ENCODE measurements at places on chromosomes 2 and 18.

DNA sequence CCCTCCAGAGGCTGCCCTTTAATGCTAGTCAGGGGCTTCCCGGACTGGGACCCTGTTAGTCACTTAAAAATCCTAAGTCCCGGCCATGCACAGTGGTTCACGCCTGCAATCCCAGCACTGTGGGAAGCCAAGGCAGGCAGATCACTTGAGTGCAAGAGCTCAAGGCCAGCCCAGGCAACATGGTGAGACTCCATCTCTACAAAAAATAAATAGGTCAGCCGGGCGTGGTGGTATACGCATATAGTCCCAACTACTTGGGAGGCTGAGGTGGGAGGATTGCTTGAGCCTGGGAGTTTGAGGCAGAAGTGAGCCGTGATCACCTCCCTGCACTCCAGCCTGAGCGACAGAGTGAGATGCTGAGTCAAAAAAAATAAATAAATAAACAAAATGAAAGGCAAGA lies 17.2 kb upstream of the KCNG2 start:
- no peak for DNase-seq

- no peak for DNase-seq
Measured at GRCh38 chr2:239438995-239439753, 38.4 kb upstream of the HDAC4 start.

- DNase-seq, result no peak
Measured at GRCh38 chr18:12580630-12581342, 77.1 kb downstream of the SPIRE1 start.

DNA sequence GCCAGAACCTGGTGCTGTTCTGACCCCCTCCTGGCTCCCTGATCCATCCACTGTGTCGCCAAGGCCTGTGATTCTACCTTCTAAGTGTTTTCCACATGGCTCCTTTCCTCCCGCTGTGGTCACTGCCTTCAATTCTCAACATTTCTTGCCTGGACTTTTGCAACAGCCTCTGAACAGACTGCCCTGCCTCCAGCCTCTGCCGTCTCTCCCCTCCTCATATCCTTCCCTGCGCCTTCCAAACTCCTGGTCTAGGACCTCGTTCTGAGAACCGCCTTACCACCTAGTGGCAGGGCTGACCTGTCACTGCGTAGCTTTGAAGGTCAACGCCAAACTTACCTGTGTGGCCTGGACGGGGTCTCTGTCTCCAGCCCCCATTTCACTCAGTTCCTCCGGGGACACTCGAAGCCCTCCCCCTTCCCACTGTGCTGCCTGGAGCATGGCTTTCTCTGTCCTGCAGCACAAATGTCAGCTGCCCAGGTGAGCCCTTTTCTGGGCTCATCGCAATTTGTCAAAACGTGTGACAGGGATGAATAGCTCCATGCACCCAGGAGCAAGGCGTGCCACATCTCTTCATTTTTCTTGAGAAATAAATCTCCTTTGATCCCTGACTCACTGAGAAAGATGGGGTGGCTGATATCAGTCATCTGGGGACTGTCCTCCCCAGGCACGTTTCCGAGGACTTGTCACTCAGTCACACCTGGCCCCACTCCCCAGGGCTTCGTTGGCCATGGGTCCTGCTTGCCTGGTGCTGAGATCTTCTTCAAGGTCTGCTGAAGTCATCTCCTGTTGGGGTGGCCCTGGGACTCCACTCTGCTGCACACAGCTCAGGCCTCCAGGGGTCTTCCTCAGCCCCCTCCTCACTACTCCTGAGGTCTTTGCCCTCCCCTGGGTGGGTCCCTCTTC lies 46.7 kb downstream of the LDLRAD4 start:
- DNase-seq, result no peak

DNA sequence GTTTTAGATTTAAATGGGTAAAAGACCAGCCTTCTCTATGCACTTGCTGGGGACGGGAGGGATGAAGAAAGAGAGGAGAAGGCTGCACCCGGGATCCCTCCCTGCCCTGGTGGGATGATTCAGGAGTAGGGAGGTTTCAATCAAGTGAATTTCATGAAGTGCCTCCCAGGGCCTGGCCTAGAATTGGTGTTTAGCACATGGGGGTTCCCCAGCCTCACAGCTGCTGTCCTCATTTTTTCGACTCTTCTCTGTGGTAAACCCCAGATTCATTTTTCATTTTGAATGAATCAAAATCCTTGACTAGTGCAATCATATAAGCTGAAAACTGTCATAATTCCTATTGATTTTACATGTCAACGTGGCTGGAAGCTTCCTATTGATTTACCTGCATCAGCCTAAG lies 81.1 kb downstream of the LPIN1 start:
- no peak for DNase-seq

DNA sequence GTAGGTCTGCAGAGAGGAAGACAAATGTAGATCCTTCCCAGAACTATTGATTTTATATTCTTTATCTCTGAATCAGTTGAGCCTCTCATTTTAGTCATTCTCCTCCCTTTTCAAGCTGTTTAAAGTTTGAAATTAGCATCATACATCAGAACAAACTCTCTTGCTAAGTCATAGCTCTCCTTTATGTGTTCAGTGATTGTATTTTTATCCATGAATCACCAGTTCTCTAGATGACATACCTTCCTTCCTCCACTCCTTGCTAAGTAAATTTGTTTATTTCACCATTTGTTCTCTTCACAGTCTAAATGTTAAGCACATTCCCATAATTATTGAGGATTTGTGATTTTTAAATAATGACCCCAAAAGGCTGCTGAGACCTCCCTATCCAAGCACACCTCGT lies 63.5 kb upstream of the RAPGEF4 start:
- DNase-seq, result no peak

GRCh38 chr2:20454036-20454981 lies 7.4 kb downstream of the RHOB start:
- no peak for DNase-seq

DNA sequence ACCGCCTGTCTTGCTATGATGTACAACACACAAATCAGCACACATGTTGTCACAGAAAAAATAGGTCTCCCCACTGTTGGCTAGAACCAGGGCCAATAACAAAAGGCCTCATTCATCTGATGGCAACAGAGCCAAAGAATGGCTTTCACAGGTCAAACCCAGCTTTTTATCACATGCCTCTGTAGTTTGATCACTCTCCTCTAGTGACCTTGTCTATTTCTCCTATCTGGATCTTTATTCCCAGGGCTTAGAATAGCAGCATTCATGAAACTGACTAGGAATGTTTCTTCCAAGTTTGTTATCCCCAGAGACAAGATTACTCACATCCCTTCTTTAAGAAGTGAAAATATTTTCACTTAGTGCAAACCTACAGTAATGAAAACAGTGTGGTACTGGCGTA lies 285.8 kb upstream of the GYPC start:
- no peak for DNase-seq

- no peak for DNase-seq
Measured at GRCh38 chr2:121359716-121360565, 74.9 kb upstream of the TFCP2L1 start.

- DNase-seq, result no peak
Measured at GRCh38 chr2:30527411-30527810, 80.4 kb downstream of the LCLAT1 start.

GRCh38 chr18:79245517-79246001 lies 150.2 kb upstream of the NFATC1 start:
- no peak for DNase-seq

DNA sequence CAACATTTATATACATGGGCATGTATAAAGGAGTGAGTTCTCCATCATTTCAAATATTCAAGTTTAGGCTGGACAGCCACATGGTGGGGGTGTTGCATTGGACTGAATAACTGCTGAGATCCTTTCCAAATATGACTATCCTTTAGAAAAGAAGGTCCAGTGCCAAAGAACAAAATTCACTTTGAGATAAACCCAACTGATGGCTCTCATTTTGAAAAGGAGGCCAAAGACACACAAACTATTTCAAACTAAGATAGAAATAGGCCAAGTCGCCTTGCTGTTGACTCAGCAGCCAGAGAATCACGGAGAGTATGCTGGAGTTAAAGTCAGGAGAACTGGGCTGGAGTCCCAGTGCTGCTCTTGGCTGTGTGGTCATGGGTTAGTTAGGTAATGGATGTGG lies 204.5 kb upstream of the LRATD1 start:
- no peak for DNase-seq

GRCh38 chr2:128421861-128422311 lies 103.2 kb upstream of the HS6ST1 start:
- DNase-seq, result no peak

DNA sequence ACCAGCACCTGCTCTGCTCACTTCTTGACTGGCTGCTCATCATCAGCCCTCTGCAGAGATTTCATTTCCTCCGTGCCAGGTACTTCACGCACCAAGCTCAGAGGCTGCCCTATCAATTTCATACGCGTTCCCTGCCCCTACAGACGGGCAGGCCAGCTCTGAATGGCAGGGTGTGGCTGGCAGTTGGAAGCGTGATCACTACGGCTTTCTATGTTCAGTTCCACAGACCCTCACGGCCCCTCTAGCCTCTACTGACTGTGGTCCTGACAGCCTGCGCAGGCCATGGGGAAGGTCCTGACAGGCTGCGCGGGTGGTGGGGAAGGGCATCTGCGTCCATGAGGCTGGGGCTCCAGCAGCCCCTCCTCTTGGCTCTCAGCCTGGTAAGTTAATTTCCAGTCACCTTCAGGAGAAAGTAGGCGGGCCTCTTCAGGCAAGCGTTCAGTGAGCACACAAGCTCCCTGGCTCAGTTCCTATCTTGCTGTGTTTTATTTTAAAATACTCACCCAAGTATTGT lies 154.8 kb downstream of the ZNF236 start:
- DNase-seq, result no peak

GRCh38 chr2:110113961-110114591 lies 1.5 kb downstream of the MALL start:
- DNase-seq, result no peak

DNA sequence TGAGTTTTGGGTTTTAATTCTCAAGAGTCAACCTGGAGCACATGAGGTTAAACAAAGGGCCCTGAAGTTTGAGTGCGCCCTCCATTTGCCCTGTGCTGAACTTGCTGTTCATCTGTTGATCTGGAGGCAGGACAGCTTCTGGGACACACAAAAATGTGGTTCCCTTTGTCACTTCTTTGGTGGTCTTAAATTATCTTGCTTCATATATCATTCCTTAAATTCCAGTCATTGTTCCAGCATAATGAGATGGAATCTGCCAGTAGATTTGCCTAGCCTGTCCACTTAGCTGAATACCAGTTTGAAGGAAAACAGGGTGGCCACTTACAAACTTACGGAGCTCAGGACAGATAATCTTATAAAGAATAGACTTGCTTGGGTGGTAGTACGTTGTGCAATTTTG lies 916 bp downstream of the CETN1 start:
- DNase-seq, result no peak

- no peak for DNase-seq
Measured at GRCh38 chr18:66495844-66496243, 108.0 kb downstream of the CDH19 start.

DNA sequence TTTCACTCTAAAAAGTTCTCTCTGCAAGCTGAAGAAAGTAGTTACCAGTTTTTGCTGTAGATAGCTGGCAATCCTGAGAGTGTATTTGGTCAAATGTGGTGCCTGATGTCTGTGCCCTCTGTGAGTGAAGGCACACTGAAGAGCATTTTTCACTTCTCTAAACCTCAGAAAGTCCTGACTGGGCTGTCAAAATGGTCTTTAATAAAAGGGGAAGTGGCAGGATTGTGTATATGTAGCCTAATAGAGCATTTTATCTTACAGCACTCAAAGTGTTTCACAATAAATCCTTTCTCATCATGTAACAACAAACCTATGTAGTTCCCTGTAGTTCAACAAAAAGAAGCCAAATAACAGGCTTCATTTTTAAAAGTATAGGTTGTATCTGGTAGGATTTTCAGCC lies 1552.3 kb upstream of the SLC39A10 start:
- DNase-seq, result no peak

- DNase-seq, result no peak
Measured at GRCh38 chr18:48278081-48278480, 131.1 kb downstream of the ZBTB7C start.

DNA sequence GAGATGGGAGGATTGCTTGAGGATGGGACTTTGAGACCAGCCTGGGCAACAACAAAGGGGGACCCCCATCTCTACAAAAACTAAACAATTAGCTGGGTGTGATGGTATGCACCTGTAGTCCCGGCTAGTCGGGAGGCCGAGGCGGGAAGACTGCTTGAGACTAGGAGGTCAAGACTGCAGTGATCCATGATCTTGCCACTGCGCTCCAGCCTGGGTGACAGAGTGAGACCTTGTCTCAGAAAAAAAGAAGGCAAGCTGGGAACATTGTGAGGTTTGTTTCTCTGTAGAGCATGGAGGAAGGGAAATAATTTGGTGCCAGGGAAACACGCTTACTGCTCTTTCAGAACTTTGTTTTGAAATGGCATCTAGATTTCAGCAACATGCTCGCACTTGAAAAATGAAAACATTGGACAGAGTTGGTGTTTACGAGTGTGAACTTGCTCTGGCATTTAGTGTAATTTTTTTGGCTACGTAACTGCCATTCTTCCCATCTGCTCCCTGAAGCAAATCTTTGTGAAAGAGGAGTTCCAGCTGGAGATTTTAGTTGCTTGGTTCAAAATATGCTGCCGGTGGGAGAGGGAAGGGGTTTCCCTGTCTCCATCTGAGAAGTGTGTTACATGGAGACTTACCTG lies 125.6 kb upstream of the DLX2 start:
- no peak for DNase-seq

- no peak for DNase-seq
Measured at GRCh38 chr2:119257198-119257597, 33.6 kb downstream of the STEAP3 start.

DNA sequence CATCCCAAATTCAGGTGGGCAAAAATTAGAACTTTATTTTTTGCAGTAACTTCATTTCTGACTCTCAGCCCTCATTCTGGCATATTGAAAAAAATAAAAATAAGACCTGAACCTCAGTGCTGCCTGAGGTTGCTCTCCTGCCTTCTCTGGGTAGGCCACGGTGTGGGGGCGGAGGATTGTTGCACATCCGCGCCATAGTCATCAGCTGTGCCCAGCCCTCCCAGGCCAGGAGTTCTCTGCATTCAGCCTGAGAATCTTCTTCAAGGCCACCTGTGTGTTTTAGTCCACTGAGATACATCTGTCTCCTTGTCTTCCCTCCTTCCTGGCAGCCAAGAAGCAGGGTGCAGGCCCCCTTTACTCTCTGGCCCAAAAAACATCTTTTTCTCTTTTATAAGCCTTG lies 94.7 kb downstream of the ARMC9 start:
- DNase-seq, result no peak

DNA sequence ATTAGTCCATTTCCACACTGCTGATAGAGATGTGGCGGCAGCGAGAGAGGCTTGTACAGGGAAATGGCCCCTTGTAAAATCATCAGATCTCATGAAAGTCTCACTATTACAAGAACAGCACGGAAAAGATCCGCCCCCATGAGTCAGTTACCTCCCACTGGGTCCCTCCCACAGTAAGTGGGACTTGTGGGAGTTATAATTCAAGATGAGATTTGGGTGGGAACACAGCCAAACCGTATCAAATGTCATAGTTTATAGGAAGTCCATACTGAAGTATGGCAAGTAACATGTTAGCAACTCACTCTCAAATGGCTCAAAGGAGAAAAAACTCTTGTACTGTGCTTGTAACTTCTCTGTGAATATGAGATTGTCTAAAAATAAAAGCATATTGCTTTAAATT lies 56.1 kb downstream of the FARP2 start:
- no peak for DNase-seq

- DNase-seq, result no peak
Measured at GRCh38 chr2:37779611-37780386, 108.4 kb upstream of the CDC42EP3 start.

Measured in activated CD4-positive, CD25-positive, alpha-beta regulatory T cell treated with anti-CD3 and anti-CD28 coated beads, Interleukin-2, amount 50 U/mL, for 16 hours (primary cell).